ENCODE measurements at places on chromosomes 6 and 20. TPM values are rescaled to one million over a fixed set of nuclear protein-coding genes. Genes with fewer than 3 reads are reported as not detected.

- DNase-seq: no peak
Measured at GRCh38 chr20:64220420-64220819, 35.1 kb upstream of the PCMTD2 start.

DNA sequence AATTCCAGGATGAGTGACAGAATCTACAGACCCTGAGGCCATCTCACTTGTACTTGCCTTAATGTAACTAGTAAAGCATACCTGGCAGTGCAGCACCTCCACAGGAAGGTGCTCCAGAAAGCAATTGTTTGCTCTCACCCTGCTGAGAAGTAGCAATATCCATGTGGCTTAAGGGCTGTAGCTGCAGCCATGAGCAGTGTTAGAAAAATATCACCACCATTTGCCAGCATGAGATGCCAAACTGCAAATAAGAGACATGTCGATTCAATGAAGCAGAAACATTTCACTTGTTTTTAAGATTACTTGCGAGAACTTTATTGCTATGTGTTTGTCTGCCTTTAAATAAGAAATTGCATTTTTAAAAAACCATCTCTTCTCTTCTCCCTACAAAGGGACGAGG lies 151.5 kb downstream of the PRL start:
- DNase-seq: no peak

DNA sequence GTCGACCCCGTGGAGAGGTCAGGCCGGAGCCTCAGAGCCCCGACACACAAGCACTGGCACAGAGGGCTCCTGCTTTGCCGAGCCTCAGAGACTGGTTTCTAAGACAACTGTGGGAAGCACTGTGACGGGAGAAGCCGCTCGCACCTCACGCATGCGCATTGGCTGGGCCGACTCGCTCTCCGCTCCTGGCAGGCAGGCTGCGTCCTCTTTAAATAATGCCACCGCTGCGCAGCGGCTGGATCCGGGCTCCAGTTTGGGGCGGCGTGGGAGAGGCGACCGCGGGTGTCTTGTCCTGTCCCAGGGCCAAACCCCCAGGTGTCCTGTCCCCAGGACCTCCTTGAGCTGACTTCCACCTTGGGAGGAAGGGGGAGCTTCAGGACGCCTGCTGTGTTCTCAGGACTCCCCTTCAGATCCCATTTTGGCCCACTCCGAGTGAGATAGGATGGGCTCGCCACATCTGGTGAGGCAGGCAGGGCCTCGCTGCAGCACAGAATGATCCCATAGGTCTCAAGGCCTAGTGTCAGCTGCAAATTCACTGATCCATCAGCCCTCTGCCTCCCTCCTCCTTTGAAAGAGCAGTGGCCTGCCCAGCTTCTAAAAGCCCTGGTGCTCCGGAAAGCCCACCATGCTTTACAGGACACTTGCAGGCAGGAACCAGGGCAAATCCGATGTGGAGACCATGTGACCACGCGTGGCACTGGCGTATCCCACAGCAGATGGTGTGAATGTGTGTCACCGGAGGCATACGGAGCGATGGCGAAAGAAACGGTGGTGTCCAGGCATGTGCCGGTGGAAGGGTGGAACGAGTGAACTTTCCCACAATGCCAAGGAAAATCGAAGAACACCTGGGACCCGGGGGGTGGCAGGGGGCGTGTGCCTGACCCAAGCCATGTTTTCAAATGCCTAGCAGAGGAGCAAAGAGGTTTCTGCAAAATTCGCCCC lies 169.3 kb upstream of the ZNF337 start:
- no peak for DNase-seq

DNA sequence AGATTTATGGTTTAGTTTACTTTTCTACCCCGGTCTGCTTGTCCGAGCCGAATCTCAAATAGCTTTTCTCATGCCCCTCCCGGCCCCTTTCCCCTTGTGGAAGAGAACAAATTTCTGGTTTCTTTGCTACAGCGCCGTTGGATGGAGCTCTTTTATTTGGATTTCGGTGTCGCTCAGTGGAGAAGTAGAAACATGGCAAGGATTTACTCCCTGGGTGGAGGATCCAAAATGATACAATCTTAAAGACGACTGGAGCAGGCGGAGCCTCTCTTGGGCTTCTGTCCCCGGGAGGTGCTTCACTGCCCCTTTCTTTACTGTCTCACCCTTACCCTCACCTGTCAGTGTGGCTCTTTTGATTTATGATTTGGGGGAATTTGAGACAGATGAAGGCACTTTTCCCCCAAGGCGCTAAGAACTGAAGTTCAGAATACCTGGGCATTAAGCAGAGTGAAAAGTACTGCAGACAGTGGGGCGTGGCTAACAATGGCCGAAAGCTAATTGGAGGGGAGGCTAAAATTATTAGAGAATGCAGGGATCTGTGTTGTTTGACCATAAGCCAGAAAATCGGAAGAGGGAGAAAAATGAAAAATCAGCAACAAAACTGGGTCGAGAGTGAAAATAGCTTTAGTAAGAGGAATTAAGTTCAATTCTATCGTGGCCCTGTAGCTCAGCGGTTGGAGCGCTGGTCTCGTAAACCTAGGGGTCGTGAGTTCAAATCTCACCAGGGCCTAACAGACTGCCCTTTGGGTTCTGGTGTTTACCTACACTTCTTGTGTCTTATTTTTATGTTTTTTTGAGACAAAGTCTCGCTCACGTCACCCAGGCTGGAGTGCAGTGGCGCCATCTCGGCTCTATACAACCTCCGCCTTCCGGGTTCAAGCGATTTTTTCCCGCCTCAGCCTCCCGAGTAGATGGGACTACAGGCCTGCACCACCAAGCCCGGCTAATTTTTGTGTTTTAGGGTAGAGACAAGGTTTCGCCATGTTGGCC lies 145.1 kb upstream of the ZNF184 start:
- DNase-seq: no peak

DNA sequence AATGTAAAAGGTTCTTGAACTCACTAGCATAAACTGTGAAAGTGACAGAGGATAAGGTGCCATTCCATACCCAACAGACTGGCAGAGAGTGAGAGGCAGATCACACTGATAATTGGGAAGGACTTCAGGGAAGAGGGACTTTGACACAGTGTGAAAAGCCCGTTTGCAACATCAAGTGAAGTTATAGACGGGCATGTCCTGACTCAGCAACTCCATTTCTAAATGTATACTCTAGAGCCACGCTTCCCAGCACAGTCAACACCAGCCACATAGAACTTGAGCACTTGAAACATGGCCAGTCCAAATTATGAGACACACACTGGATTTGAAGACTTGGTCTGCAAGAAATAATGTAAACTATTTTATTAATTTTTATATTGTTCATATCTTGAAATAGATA lies 45.9 kb upstream of the XRN2 start:
- no peak for DNase-seq

GRCh38 chr20:54643761-54644160 lies 168.4 kb downstream of the DOK5 start:
- no peak for DNase-seq

- no peak for DNase-seq
Measured at GRCh38 chr6:19613678-19614077, 223.5 kb upstream of the ID4 start.

DNA sequence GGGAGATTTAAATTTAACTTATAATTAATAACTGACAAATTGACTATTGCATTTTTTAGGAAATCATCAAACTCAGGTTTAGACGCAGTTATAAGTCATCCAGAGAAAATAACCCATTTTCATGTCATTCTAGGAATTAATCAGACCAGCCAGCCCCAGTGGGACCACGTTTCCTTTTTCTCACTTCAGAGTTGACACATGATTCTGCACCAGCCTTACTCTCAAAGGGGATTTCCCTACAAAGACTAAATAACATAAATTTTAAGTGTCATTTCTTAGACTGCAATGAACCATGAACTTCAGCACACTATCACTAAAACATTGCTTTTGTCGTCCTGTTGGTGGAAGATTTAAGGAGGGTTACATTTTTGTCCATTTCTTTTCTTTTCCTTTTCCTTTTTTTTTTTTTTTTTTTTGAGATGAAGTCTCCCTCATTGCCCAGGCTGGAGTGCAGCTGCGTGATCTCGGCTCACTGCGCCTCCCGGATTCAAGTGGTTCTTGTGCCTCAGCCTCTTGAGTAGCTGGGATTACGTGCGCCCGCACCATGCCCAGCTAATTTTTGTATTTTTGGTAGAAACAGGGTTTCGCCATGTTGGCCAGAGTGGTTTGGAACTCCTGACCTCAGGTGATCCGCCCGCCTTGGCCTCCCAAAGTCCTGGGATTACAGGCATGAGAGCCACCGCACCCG lies 3.6 kb downstream of the IPCEF1 start:
- DNase-seq: no peak

The PTCRA gene
- total RNA-seq: not detected

The TMC2 gene
- not detected for total RNA-seq

The ZBTB12 gene
- total RNA-seq: 1.7 TPM

The CST9 gene
- not detected for total RNA-seq

The RFX6 gene
- total RNA-seq: not detected

Data from glomerular endothelial cell (primary cell).